Retinal pigment epithelial cell (primary cell): ENCODE measurements at places on chromosomes 4 and X.

DNA sequence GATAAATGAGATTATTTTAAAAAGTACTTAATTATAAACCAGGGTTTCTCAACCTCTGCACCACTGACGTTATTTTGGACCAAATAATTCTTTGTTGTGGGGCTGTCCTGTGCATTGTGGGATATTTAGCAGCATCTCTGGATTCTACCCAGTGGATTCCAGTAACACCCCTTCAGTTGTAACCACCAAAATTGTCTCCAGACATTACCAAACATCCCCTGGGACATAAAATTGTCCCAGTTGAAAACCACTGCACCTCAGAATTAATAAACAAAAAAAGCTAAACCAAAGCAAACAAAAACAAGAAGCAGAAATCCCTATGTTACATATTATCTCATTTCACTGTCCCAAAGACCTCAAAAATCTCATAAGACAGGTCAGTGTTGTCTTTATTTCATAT is 54.2 kb upstream of the GIMD1 start:
- no peak for DNase-seq

DNA sequence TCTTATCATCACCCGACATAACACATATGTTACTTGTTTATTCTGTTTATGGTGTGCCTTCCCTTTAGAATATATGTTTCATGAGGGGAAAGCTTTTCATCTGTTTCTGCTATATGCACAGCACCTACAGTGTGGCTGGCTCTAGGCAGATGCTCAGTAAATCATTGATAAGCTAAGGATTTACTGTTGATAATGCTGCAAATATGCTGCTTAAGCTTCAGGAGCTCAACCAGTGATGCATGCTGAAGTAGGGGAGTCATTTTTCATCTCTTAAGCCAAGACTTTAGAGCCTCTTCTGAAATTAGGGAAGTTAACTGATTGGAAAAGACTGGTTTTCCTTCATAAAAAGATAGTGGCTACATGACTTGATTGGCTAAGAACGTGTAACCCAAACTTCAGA is 16.4 kb downstream of the FAT4 start:
- no peak for DNase-seq

DNA sequence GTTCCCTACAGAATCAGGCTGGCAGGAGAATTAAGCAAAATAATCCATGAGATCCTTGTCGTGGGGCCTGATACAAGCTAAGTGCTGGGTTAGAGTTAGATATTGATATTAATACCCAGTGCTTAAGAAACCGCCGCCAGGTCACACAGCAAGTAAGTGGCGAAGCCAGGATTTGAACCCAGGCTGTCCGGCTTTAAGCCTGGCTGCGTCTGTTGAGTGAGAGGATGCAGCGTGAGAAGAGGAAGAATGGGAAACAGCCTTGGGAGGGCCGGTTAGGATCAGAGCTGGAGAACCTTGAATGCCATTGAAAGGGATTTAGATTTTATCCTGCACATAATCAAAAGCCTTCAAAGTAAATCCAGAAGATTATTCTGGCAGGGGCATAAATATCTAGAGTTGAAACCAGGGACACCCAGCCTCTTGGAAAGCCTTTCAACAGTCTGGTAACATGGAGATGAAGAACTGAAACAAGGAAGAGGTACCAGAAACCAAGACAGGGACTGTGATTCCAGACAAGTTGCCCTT is 64.8 kb upstream of the HELT start:
- peak; percentile 59 for DNase-seq

DNA sequence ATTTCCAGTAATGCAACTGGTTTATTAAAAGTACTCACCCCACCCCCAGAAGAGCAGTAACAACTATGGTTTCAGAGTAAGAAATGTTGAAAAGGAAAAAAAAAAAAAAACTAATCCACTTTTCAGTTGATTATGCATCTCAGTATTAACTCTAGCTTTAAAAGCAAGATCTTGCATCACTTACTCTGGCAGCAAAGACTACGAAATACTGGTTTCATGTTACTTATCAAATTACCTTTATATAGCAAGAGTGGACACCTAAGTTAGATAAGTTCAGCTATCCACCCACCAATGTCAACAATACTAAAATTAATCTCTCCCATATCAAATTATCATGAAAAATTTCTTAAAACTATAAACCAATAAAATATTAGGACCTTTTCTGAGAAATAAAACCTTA is 105.0 kb downstream of the ABCB7 start:
- no peak for DNase-seq

GRCh38 chrX:39736216-39737211 is 361.2 kb downstream of the BCOR start:
- peak; percentile 74 for DNase-seq

- no peak for DNase-seq
Measured at GRCh38 chr4:188008377-188008776, 12.8 kb downstream of the ZFP42 start.

- peak; percentile 86 for DNase-seq
Measured at GRCh38 chr4:181897935-181898334, 345.3 kb upstream of the TENM3 start.

DNA sequence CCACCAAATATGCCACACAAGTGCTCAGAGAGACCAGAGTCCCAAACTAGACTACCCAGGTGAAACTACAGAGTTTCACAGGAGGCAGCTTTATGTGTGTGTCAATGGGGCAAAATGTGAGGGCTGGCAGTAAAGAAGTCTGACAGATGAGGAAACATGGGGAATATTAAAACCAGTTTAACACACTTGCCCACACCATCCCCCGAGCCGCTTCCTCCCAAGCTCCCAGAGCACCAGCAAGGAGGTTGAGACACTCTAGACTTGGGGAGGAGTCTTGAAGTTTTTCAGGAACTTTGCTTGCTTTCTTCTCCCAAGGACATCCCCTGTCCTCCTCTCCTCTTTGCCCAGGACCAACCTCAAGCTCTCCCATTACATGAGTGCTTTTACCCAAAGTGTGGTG is 94.7 kb upstream of the SPRY1 start:
- DNase-seq, result no peak

DNA sequence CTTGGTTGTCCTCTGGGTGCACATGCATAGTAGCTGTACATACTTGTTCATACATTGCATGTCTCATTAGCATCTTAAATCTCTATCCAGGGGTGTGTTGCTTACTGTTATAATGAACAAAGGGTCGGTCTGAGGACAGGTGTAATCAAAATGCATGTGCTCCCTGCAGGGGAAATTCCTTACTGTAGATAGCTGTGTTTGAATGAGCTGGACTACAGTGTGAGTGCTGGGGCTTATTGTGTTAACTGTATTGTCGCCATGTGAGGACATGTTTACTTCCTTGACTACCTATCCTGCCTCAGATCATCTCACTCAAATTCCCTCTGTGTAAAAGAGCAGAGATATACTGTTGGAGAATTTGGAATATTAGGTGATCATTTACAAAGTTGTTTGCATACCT is 98.7 kb downstream of the KLHL34 start:
- DNase-seq, result no peak

DNA sequence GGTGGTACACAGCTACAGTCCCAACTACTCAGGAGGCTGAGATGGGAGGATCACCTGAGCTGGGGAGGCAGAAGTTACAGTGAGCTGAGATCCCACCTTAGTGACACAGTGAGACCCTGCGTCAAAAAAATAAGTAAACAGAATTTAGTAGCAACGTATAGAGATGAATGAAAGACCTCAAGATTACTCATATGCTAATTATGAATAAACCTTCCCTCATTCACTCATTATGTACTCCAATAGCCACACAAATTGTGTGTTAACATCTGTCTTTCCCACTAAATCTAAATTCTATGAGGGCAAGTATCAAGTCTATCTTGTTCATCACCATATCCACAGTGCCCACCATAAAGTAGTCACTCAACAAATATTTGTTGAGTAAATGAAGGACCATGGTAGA is 111.5 kb downstream of the LRBA start:
- DNase-seq, result no peak

- DNase-seq, result no peak
Measured at GRCh38 chrX:124338733-124339514, 6.5 kb downstream of the TEX13D start.

GRCh38 chr4:41420541-41420940 is 117.4 kb upstream of the LIMCH1 start:
- DNase-seq, result no peak

DNA sequence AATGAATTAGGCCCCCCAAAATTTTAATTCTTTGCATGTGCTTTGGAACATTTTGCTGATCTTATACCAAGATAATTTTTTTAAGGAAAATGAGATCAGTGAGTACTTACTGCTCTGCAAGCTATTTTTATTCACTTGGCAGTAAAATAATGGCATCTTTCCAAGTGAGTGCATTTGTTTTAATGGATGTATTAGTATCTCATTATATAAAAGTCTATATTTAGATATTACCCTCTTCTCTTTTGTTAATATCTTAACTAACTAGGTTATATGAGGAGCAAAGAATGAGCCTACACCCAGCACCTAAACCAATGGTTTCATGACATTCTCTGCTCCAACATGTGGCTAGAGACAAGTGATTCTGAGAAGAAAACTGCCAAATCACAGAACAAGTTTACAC is 21.1 kb upstream of the ARAF start:
- no peak for DNase-seq

DNA sequence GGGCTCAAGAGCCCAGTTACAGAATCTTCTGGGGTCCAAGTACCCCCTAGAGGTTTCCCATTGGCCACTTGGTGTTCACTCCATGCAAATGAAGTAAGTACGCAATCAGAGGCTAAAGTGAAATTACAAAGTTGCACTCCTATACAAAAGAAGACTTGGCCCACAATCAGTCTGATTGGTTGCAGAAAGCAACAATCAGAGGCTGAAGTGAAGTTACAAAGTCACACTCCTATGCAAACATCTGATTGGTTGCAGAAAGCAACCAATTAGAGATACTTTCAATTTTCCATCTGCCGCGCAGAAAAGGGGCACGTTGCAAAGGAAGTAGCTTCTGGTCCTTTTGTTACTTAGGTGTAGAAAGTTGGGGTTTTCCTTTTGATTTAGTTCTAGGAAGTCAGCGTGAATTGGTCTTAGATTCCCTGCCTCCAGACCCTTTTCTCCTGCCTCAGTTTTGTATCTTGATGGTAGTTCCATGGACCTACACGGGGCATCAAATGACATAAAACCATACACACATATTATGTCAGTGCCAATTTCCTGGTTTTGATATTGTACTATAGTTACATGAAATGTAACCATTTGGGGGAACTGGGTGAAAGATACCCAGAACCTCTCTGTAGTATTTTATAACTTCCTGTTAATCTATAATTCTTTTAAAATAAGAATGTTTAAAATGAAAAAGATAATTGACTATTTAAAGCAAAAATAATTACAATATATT is 12.4 kb upstream of the PIN4 start:
- no peak for DNase-seq

GRCh38 chr4:83785891-83786290 is 250.0 kb downstream of the GPAT3 start:
- DNase-seq, result no peak

DNA sequence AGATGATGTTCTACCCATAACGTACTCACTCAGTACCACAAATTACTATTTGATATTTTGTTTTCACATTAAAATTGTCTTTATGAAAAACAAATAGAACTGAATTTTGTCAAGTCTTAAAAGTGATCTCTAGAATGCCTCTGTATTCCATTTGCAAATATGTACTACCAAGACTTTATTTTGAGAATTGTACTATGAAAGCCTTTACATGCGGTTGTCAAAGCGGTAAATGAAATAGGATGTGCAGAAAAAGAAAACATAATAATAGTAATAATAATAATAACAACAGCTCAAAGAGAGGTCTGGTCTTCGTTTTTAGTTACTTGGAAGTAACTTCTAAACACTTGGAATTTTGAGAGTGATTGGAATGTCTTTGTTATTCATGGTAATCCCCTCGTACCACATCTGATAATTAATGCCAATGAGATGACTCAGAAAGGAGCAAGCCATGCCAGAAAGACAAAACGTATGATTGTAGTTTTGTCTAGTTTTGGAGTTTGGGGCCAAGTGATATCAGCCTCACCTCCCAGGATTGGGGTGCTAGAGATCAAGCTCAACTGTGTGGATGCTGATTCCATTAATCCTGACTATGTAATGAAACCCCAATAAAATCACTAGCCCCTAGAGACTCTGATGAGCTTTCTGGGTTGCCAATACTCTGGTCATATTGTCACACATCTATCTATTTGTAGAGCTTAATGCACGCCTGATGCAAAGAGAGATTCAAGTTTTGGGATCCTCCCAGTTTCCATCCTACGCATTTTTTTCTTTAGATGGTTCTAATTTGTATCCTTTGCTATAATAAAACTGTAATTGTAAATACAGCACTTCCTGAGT is 20.2 kb upstream of the CTSO start:
- DNase-seq, result peak; percentile 71
